Peyer's patch (tissue), 4 donors: ENCODE measurements at places on chromosomes 1 and 21.
A peak's percentile ranks its signal among the peaks of the same experiment; 100 is the strongest.

DNA sequence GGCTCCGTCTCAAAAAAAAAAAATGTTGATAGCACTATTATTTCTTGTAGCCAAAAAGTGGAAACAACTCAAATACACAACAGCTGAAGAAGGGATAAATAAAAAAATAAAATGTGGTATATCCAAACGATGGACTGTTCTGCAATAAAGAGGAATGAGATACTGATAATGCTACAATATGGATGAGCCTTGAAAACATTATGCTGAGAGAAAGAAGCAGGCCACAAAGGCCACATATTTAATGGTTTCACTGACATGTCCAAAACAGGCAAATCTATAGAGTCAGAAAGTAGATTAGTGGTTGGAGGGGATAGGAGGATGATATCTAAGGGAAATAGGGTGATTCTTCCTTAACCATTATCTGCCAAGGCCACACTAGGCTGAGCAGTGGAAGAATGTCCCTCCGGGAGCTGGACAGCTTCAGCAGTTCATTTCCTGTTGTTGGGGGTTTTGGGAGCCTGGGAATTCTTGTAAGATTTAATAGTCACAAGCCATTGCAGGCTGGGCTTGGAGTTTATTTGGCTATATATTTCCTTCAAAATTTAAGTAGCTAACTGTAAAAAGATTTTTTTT, 53.5 kb downstream of the ST3GAL3 start:
- no peak for DNase-seq

DNA sequence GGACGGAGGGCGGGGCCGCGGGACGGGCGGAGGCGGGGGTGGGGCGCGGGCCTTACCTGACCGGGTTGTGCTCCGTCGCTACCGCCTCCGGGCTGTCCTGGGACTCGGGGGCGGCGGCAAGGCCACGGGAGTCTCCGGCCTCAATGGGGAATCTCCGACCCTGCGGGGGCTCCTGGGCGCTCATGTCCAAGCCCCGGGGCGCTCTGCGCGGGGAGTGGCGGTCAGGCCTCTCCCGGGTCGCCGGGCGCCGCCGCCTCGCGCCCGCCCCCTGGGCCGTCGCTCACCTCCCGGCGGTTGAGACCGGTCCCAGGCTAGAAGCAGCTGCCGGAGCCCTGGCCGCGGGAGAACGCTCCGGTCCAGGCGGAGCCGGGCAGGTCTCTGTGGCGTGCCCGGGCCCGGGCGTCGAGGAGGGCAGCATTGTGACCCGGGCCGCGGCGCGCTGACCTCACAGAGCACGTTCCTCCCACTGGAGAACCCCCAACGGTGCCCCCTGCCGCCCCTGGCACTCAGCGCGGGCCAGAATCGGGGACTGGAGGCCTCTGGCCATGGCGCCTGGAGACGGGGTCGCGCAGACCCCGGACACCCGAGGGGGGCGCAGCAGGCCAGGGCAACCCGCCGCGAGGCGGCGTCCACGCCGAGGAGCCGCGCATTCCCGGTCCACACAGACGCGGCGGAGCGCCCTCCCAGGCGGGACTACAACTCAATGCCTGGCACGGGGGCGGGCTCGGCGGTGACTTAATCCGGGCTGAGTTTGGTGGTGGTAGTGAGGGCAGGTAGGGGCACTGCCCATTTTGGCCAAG, 411 bp downstream of the FAM229A start:
- DNase-seq, result peak; percentile 65

GRCh38 chr1:59156526-59157199, 140.2 kb upstream of the FGGY start:
- DNase-seq, result no peak

- no peak for DNase-seq
Observed at GRCh38 chr1:46184920-46185658, 8.8 kb upstream of the P3R3URF start.

- DNase-seq, result no peak
Observed at GRCh38 chr21:45950740-45951515, 30.6 kb upstream of the COL6A1 start.

GRCh38 chr1:246617768-246618167, 51.5 kb downstream of the CNST start:
- no peak for DNase-seq

DNA sequence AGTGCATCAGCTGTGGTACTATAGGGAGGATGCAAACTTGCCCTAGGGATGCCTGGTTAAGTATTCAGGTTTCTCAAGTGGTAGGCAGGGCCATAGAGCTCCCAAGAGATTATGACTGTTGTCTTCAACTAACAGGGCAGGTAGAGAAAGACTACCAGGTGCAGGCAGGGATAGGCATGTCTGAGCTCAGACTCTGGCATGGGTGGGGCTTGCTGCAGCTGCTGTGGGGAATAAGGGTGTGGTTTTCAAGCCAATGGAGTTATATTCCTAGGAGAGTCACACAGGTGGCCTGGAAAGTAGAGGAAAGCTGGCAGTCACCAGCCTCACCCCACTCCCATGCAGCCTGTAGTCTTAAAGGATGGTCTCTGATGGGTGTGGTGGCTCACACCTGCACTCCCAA, 673.4 kb upstream of the ADGRL4 start:
- no peak for DNase-seq

DNA sequence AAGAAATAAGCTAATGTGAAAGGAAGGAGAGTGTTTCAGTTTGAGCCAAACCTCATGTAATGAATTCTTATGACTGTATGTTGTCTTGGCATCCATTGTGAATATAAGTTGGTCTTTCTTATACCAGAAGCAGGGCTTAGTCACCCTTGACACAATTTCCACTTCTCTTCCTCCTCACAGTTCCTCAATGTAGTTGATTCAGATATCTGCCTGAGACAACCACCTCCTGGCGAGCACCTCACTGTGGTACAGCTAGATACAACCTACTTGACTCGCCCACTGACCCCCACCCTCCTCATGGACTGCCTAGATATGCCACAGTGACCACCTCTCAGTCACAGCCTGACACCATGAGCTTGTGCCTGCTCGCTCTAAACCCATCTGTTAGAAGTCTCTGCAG, 45.6 kb downstream of the KYAT3 start:
- DNase-seq, result no peak

DNA sequence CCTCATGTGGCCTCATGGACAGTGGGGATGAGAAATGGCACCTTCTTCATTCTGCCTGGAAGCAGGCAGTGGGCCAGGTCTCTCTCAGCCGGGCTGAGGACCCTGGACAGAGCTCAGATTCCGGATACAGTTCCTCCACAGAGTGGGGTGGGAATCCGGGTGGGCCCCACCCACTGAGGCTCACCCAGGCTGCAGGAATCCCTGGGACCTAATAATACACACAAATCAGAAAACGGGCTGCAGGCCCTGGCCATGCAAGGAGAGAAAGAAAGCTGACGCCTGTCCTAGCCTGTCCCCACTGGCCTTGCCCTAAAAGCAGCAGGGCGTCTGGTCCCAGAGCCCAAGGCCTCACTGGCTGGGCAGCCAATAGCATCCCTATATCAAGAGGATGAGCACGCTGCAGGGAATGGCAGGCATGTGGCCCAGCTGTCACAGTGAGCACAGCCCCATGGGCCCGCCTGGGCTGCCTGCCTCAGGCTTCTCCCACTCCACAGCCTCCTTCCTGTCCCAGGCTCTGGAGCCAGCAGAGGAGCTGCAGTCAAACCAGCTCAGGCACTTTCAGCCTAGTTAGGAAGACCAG, 25.3 kb downstream of the ACTA1 start:
- DNase-seq, result no peak

DNA sequence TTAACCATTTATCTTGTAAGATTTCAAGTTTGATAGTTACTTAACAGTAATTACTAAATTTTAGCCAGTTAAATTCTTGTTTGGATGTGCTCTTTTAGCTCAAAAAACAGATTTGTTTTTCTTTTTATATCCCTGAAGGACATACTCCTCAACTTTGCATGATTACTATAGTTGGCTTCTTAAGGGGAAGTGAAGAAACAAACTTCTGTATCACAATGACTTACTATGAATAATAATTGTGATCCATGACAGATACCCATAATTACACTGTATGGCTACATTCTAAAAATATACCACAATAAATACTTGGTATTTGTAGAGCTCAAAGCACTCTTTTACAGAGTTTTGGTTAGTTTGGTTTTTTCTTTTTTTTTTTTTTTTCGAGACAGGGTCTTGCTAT, 55.8 kb downstream of the IARS2 start:
- DNase-seq, result no peak

DNA sequence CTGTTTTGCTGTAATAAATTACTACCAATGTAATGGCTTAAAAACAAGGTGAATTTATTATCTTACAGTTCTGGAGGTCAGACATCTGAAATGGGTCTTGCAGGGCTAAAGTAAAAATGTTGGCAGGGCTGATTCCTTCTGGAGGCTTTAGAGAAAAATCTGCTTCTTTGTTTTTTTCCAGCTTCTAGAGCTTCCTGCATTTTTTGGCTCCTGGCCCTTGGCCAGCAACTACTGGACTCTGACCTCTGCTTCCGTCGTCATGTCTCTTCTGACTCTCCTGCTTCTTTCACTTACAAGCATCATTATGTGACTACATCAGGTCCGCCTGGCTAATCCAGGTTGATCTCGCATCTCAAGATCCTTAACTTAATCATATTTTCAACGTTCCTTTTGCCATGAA, 350.9 kb downstream of the S1PR1 start:
- DNase-seq, result peak; percentile 51

DNA sequence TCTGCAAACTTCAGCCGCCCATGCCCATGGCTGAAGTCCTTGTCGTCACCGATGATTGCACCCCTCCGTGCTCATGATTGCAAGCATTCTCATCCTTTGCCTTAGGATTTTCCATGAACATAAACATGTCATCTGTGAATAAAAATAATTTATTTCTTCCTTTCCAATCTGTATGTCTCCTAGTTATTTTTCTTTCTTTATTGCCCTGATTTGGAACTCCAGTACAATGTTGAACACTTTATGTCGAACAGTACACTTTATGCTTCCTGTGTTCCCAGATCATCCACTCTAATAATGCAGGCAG, 170.9 kb upstream of the SYT6 start:
- no peak for DNase-seq

- no peak for DNase-seq
Observed at GRCh38 chr1:77608893-77609292, 73.6 kb downstream of the ZZZ3 start.

DNA sequence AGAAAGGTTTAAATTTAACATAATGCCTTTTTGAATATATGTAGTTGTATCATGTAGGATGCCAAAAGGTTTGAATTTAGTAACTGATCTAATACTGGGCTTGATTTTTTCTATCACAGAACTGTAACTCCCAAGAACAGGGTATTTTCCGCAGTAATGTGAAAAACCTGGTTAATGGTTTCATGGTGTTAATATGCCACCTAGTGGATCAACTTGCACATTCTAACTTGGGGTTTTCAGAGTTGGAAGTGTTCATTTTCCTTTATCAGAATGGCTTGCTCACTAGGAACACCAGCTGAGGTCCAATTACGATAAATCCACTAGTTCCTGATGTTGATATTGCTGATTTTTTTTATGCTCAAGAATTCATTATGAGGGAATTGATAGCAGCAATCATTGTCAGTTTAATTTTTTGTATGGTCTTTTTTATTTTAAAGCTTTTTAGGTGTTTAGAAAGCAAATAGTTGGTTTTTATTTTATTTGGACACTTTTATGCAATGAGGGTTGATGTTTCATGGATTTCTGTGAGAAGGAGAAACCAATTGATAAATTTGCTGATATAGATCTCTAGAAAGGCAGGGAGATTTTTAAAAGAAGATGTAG, 157.2 kb downstream of the PLA2G4A start:
- DNase-seq, result no peak

DNA sequence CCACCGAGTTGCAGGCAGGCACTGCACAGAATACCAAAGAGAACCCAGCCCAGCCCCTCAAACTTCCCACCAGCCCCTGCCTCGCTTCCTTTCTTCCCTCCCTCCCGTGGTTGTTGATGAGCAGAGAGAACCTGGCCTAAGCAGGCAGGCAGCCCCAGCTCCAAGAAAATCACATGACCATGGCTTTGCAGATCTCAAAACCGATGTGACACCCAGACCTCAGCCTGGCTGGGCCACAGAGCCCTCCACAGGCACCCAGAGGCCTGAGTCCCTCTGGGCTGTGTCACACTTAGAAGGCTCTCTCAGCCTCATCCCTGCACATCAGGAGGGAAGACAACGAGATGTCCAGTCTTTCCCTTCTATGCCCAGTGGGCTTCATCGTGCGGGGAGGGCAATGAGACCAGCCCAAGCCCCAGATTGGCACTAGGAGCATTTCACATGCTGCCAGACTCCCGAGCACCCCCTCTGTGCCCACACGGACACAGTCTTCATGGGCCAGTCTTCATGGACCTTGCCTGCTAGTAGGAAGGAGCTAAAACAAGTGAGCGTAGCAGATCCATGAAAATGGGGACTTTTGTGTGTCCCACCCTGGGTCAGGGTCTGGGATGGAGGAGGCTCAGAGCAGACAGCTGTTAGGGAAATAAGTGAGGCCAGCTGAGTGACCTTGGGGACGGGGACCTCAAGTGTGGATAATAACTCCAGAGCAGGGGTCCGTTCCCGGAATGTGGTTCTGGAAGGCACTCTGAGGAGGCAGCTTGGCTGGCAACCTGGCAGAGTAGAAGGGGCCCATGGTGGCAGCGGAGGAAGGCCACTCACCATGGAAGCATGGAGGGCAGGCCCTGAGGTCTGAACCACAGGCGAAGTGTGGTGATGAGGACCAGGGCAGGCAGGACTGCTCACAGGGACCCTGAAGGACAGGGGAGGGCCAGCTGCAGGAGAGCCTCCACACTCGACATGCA, 204.4 kb upstream of the VAMP3 start:
- no peak for DNase-seq

DNA sequence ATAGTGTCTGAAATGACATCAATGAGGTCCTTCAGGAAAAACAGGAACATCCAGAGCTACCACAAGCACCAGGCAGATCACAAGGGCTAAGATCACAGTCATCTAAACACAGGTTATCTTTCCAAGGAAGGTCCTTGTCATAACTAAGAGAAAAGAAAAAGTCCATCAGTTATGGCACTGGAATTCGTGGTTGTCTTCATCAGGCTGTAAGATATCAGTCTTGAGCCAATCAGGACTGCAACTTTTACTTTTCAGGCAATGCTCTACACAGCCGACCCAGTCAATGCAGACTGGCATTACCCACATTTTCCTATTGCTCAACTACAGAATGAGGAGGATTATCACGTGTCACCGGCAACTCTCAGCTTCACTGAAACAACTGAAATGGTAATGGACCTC, 26.4 kb downstream of the SORT1 start:
- DNase-seq, result no peak

GRCh38 chr1:34415140-34415539, 238.4 kb downstream of the C1orf94 start:
- DNase-seq, result no peak

DNA sequence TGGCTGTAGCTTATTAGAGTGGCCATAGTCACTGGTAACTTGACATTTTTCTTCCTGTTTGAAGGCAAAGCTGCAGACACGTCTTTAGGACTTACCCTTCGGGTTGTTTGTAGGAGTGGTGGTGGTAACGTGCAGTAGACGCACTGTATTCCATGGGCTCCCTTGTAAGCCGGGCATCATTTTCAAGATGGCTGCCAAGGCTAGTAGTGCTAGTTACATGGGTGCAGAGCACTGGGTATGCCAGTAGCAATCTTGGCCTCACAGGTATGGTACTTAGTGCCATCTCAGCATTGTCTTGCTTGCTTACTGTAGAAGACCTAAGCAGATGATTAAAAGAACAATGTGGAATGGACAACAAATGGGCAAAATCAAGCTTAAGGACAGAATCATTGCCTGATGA, 1.9 kb downstream of the YBX1 start:
- no peak for DNase-seq
